Activated CD8-positive, alpha-beta T cell treated with anti-CD3 and anti-CD28 coated beads for 36 hours (primary cell): ENCODE measurements at places on chromosomes 5 and 9. TPM values are rescaled to one million over a fixed set of nuclear protein-coding genes. Genes with fewer than 3 reads are reported as not detected.

The MAST4 gene
- 10.0 TPM for total RNA-seq

The ARHGEF39 gene
- 19.9 TPM for total RNA-seq

DNA sequence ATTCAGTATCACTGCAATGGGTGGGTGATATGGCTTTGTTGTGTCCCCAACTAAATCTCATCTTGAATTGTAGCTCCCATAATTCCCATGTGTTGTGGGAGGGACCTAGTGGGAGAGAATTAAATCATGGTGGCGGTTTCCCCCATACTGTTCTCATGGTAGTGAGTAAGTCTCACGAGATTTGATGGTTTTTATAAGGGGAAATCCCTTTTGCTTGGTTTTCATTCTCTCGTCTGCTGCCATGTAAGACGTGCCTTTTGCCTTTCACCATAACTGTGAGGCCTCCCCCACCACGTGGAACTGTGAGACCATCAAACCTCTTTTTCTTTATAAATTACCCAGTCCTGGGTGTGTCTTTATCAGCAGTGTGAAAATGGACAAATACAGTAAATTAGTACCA, 9.5 kb upstream of the NANS start:
- peak; percentile 23 for DNase-seq

DNA sequence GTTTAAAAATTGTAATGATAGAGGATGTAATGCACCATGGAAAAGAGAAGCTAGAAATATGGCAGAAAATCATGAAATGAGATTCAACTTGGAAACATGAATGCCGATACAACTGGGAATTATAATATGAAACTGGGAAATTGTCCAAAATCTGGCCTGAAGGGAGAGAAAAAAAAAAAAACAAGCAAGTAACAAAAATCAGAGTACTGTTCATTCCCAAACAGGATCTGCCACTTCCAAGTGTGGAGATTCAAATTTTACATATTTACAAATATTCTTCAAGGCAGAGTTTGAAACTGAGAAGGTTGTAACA, 56.6 kb upstream of the MOCS2 start:
- no peak for DNase-seq

GRCh38 chr9:37919246-37919955, 15.5 kb upstream of the SLC25A51 start:
- DNase-seq, result no peak

DNA sequence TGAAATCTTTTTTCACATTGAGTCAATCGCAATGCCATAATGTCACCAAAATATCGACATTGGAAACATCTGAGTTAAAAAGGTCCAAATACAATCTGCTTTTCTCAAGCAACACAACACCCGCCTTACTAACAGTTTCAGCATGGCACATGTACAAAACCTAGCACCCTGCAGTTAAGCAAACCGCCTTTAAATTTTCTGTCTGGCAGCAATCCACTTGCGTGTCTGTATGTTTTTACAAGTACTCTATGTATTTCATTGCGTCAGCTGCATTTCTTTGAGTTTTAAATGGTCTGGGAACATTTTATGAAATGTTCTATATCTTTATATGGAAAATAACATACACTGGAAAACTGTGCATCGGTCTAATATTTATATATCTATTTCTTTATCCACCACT, 134.6 kb downstream of the DENND1A start:
- DNase-seq, result no peak
